Heart left ventricle (tissue), 16 donors: ENCODE measurements at places on chromosomes 12 and 14. TPM values are rescaled to one million over a fixed set of nuclear protein-coding genes. Genes with fewer than 3 reads are reported as not detected.

DNA sequence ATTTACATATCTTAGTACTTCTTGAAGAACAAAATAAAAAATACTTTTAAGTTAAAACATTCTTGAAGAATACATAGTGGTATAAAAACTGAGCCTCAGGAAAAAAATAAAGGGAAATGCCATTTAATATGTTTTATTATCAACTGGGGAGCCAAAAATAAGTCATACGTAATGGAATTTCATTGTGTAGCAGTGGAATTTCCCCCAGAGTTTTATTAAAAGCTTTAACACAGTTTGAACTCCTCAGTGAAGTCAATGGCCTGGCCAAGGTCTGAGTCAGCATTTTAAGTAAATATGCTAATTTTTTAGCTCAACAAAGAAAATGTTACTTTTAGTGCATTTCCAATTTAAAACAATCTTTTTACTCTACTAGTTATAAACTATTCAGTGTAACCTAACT is 350.1 kb upstream of the ATP2B1 start:
- DNase-seq, result peak; percentile 22
- no peaks in the 10 kb centered on the region for H3K36me3 ChIP-seq
- no peak overlapping the region for H3K27ac ChIP-seq
- no peak overlapping the region for H3K4me3 ChIP-seq
- no peaks in the 10 kb centered on the region for H3K4me1 ChIP-seq

DNA sequence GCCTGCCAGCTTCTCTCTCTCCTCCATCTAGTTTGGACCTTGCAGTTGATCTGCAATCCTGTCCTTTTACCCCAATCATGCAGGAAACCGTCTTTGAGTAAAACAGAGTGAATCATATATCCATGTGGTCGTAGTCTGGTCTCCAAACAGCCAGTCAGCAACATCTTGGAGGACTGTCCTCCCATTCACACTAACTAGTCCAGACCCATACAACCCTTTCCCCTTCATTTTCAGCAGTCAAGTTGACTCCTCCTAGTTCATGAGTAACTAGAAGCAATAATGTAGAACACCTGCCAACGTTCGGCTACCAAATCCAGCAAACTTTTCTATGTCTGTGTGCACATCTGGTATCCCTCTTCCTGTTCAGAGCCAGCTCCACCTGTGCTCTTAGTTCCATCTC is 10.8 kb upstream of the BIN2 start:
- no peak overlapping the region for H3K27ac ChIP-seq
- H3K4me3 ChIP-seq, result no peak overlapping the region
- DNase-seq, result no peak
- H3K4me1 ChIP-seq, result peaks cover 13% of the 10 kb centered on the region
- H3K36me3 ChIP-seq, result no peaks in the 10 kb centered on the region
- no peaks in the 10 kb centered on the region for H3K27me3 ChIP-seq

DNA sequence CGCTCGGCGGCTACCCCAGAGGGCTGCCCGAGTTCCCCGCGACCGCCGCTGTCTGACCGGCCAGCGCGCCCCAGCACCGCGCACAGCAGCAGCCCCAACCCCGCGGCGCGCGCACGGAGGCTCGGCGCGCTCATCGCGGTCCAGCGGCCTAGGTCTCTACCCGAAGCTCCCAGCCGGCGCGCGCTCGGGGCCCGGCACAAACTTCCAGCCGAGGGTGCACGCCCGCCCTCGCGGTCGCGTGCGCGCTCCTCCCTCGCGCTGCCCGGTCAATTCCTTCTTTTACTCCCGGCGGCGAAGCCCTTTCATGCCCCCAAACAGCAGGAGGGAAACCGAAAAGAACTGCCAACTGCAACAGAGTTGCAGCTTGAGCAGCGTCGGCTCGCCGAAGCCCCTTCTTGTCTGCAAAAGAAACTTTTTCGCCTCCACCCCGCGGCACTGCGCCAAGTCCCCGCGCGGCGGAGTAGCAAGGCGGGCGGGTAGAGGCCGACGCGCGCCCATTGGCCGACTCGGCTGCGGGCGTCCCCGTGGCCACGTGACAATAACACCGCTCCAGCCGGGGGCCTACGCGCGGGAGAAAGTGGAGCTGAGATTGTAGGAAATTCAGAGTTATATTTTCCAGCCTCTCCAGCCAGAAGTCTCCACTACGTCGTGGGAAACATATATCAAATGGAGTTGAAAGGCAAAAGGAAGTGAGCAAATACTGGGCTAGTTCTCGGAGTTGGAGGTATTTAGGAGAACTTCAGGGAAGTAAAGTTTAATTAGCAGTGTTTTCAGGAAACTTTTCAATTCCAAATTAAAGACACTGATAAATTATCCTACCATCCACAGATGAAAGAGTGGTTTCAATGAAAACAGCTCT is at the start of gene LRIG3:
TSS of gene LRIG3 (minus strand) at position 403 of the 859 bp plus-strand sequence. CDS start at position 134, 269 bp downstream.
- H3K4me1 ChIP-seq, result peaks cover 16% of the 10 kb centered on the region
- peak within 1 kb of the TSS; percentile 92 for H3K4me3 ChIP-seq
- no peaks in the 10 kb centered on the region for H3K27me3 ChIP-seq
- peak within 1 kb of the TSS; percentile 93 for H3K27ac ChIP-seq
- no peaks in the 10 kb centered on the region for H3K36me3 ChIP-seq

DNA sequence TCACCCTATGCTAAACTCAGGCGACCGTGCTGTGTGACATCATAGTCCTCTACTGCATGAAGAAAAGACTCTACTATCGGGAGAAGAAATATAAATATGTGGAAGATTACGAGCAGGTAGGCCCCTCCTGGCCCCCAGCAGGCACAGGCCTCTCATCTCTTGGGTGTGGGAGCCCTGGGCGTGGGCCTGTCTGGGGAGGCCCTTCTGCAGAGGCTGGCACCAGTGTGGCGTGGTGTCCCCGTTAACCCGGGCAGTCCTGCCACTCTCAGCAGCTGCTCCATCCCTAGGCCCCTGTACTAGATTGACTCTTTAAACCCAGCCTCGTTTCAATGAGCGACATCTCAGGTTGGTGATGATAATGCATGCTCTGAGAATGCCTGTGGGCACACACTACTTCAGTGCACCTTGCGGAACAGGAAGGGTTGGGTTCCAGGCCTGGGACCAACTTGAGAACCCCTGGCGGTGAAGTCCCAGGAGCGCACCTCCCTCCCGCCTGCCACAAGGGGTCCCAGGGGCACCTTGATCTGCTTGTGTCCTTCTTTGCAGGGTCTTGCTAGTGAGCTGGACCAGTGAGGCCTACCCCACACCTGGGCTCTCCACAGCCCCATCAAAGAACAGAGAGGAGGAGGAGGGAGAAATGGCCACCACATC is 23.2 kb downstream of the P2RX4 start:
- H3K27me3 ChIP-seq, result no peaks in the 10 kb centered on the region
- H3K36me3 ChIP-seq, result peaks cover 64% of the 10 kb centered on the region
- H3K4me3 ChIP-seq, result no peak overlapping the region
- no peak overlapping the region for H3K27ac ChIP-seq
- peaks cover 6% of the 10 kb centered on the region for H3K4me1 ChIP-seq

DNA sequence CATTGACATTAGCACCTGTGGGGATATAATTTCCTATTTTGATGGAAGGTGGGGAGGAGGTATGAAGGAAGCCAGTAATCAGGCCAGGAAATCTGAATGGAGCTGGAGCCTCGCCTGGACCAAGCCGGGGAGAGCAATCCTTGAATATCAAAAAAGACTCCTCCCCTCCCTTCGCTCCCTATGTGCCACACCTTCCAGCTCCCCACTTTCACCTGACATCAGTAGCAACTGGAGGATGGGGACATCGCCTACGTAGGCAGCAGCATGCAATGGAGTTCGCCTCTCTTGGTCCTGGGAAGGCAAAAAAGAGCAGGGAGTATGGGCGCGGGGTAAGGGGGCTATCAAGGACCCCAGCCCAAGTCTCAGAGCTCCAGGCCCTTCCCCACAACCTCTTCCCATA is 1.1 kb downstream of the ANKRD52 start:
- H3K4me1 ChIP-seq, result peaks cover 26% of the 10 kb centered on the region
- no peak overlapping the region for H3K27ac ChIP-seq
- H3K36me3 ChIP-seq, result peaks cover 46% of the 10 kb centered on the region
- H3K27me3 ChIP-seq, result no peaks in the 10 kb centered on the region

- peak; percentile 84 for DNase-seq
- peak within 1 kb of the TSS; percentile 97 for H3K27ac ChIP-seq
- no peaks in the 10 kb centered on the region for H3K27me3 ChIP-seq
- peak within 1 kb of the TSS; percentile 99 for H3K4me3 ChIP-seq
These were observed at the start of gene NIN for GRCh38 chr14:50830932-50831725. TSS of gene NIN (minus strand) at chr14:50831162. CDS start at chr14:50822056, 9,106 bp downstream.

- H3K4me1 ChIP-seq, result no peaks in the 10 kb centered on the region
- no peak for DNase-seq
- no peak overlapping the region for H3K27ac ChIP-seq
- H3K36me3 ChIP-seq, result peaks cover 33% of the 10 kb centered on the region
- H3K27me3 ChIP-seq, result no peaks in the 10 kb centered on the region
These were observed 8.2 kb upstream of the ZNF740 start for GRCh38 chr12:53172352-53172751.

DNA sequence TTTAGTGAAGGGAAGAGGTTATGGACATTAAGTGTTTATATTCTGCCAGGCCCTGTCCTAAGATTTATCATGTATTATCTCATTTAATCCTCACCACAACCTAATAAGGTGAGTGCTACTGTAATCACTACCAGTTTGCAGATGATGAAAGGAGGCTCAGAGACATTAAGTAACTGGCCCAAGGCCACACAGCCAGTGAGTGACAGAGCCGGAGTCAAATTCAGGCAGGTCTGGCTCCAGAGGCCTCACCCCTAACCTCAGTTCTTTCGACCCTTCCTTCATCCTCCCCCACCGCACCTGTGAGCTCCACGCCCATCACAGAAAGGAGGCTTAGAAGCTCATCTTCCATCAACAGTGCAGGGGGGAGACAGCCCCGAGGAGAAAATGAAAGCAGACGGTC is 197.3 kb downstream of the RBM19 start:
- H3K27ac ChIP-seq, result no peak overlapping the region
- DNase-seq, result no peak
- H3K27me3 ChIP-seq, result no peaks in the 10 kb centered on the region
- H3K4me1 ChIP-seq, result no peaks in the 10 kb centered on the region

- peak; percentile 55 for DNase-seq
- no peaks in the 10 kb centered on the region for H3K27me3 ChIP-seq
- no peaks in the 10 kb centered on the region for H3K4me1 ChIP-seq
These were observed 22.2 kb downstream of the ST8SIA1 start for GRCh38 chr12:22312336-22312735.

DNA sequence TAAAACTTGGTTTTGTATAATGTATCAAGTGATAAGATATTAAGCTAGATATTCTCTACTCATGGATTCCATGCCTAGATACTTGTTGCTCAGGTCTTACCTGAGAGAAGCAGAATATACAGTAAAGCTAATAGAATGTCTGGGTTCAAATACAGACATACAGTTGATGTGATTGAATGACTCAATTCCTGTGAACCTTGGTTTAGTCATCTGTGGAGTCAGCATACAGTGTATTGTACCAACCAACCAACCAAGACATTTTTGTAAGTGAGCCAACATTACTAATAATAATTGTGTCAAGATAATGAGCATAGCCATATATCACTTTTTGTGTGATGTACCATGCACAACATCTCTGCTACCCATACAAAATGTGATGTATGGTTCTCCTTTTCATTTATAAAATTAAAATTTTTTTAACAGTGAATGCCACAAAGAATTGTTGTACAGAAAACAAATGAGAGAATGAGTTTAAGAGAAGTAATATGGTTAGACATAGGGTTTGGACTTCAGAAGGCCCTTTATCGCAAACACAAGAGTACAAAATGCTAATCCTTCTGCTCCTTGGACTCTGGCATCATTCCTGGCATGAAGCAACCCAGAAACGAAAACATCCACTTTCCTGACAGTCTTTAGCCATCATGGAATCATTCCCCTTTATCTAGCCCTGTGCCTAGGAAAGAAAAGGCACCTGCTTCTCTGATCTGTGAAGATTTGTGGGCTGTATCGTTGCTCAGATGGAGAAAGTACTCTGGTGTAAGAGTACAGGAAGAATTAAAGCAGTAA is 977.2 kb upstream of the USP15 start:
- no peak overlapping the region for H3K4me3 ChIP-seq
- DNase-seq, result no peak

DNA sequence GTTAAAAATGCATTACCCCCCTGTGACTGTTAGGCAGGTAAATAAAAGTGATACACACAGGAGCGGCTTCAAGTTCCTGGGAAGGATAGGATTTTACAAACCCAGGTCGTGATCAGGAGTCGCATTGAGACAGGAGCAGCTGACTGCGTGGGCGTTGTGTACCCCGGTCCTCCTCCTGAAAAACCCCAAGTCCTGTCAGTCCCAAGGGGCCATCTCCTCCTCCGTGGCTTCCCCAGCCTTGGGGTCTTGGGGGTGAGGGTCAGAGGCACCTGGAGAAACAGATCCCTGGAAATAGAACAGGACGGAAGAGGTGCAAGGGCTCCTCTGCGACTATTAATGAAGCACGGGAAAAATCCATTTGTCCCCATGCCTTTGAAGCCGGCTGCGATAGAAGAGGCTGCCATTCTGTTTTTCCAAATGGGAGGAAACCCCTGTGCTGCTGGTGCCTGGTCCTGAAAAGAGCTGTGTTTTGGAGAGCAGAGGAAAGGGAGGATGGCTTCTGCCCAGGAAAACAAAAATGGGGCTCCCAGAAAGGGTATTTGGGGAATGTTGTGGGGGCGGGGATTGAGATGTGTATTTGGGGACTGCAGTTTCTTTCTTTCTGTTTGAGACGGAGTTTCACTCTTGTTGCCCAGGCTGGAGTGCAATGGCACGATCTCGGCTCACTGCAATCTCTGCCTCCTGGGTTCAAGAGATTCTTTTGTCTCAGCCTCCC is 143.1 kb downstream of the ZNF664 start:
- no peak overlapping the region for H3K4me3 ChIP-seq
- no peaks in the 10 kb centered on the region for H3K4me1 ChIP-seq
- H3K36me3 ChIP-seq, result no peaks in the 10 kb centered on the region

CACNA2D4 gene
- 1.8 TPM for polyA plus RNA-seq

FAM222A gene
- 9.4 TPM for polyA plus RNA-seq
